IMR-90 (cell line): ENCODE measurements at places on chromosomes 7 and 10.

GRCh38 chr10:75737580-75737949, 306.1 kb downstream of the LRMDA start:
- DNase-seq = no peak

GRCh38 chr10:50346942-50347341, 95.6 kb upstream of the ASAH2 start:
- no peak for DNase-seq

GRCh38 chr10:69061305-69062161, 26.4 kb upstream of the SRGN start:
- DNase-seq = peak; percentile 100

DNA sequence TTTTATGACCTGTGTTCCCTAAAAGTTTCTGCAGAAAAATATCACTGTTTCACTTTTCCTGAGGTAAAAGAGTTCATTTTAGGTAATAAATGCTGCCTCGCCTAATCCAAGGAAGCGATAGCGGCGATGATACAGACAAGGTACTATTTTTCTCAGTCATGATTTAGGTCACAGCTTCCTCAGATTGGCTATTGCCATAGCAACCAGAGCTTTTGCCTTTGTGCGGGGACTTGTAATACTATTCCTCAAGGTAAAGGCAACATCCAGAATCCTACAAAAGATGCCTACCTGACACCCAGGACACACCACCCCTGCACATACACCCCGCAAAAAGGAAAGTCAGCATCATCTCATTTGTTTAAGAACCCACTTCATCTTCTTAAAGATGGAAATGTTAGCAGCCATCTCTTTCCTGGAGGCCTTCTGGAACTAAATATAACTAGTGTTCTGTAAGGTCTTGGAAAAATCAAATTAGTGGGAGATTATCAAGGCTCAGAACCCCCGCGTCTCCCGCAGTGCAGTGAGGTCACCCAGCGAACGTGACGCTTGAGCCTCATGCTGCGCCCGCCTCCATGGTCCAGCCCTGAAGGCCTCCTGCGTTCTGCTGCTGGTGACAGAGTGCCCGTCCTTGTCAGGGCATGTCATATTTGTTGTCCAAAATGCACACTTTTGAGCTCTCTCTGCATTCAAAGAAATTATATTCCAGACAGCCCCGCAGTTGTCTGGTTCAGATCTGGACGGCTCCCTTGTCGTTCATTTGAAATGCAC, 402.0 kb upstream of the RNF32 start:
- DNase-seq = no peak

GRCh38 chr7:33940503-33940902, 35.2 kb downstream of the BMPER start:
- peak; percentile 68 for DNase-seq

DNA sequence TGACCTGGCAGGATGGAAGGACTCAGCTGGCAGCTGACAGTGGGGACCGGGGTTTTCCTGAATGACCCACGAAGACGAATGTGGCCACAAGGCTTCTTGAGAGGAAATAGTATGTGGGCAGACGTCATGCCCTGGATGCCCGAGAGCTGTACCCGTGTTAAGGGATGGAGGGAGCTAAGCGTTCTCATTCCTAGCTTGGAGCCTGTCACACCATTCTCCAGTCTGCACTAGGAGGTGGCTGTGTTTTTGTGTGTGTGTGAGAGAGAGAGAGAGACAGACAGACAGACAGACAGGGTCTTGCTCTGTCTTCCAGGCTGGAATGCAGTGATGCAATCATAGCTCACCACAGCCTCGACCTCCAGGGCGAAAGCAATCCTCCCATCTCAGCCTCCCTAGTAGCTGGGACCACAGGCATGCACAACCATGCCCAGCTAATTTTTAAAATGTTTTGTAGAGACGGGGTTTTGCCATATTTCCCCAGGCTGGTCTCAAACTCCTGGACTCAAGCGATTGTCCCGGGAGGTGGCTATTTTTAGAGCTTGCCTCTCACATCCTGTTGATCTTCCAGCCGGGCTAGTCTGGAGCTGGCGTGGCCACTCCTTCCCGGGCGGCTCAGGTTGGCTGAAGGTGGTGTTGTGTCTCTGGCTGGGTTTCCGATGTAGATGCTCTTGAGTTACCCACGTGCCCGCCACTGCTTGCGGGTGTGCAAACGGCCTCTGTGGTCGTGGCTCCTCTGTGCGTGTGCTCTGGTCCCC, 2.1 kb downstream of the AMZ1 start:
- peak; percentile 53 for DNase-seq

- DNase-seq = no peak
Observed at GRCh38 chr10:93255546-93255945, 181.9 kb downstream of the CYP26A1 start.

GRCh38 chr7:143379611-143380259, 1.4 kb upstream of the ZYX start:
- no peak for DNase-seq

DNA sequence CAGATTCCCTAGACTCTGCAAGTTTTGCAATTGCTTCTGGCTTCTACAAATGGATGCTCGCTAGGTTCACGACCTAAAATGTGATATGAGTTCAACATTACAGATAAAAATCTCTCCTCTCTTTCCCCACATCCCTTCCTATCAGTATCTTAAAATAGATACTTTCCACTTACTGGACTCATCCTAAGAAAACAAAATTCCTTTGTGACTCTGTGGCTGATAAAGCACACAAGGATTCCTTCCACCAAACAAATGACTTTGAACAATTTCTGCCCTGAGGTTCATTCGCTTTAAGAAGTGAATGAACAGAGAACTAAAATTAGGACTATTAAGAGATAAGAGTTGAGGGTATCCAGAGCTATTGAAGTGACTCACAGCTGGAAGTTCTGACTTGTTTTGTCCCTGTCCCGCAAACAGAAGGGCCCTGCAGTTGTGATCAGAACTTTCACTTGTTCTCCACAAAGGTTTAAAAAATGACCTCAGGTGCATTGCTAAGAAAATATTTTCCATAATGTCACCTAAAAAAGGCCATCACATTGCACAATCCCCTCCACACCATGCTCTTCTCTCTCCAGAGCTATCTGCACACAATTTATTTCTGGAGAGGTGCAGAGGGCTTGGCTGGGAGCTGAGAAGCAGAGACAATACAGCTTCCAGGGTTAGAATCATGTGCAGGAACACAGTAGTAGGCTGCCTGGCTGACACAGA, 96.1 kb downstream of the PIP4K2A start:
- DNase-seq = peak; percentile 69

GRCh38 chr7:106848851-106849442, 16.1 kb upstream of the PIK3CG start:
- peak; percentile 91 for DNase-seq

- DNase-seq = no peak
Observed at GRCh38 chr10:73238990-73239566, 8.0 kb downstream of the DNAJC9 start.

- no peak for DNase-seq
Observed at GRCh38 chr7:157708919-157709295, 372.1 kb downstream of the DNAJB6 start.

DNA sequence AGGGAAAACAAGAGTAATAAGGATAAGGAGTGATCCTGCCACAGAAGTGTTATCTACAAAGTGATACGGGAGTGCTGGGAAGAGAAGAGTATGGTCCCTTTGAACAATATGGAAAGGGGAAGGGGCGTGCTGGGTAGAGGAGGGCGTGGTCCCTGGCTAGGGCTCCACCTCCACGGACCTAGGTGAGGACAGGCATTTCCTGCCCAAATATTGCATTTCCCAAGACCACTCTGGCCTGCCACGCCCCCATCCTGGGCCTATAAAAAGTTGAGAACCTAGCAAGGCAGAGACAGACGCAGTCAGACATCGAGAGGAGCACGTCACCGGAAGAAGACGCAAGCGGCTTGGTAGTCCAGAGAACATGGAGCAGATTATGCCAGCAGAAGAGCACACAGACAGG, 22.8 kb downstream of the VSTM4 start:
- DNase-seq = no peak

- peak; percentile 68 for DNase-seq
Observed at GRCh38 chr7:99514050-99514449, 9.6 kb downstream of the ZKSCAN5 start.

GRCh38 chr10:36141856-36142560, 499.9 kb upstream of the FZD8 start:
- DNase-seq = no peak

- no peak for DNase-seq
Observed at GRCh38 chr7:121042899-121043298, 54.4 kb downstream of the CPED1 start.

DNA sequence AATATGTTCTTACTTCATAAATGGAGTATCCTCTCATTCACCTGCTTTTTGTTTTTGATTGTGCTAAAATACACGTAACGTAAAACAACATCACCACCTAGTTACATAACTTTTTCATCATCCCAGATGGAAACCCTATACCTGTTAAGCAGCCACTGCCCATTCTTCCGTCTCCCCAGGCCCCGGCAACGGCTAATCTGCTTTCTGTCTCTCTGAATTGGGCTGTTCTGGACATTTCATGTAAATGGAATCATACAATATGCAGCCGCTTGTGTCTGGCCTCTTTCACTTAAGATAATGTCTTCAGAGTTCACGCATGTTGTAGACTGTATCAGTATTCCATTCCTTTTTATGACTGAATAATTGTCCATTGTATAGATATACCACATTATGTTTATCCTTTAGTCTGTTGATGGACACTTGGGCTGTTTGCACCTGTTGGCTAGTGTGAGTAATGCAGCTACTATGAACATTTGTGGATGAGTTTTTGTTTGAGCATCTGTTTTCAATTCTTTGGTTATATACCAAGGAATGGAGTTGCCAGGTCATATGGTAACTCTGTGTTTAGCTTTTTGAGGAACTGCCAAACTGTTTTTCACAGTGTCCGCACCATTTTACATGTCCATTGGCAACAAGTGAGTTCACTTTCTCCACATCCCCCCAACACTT, 14.1 kb upstream of the SUN1 start:
- peak; percentile 85 for DNase-seq

- DNase-seq = peak; percentile 53
Observed at GRCh38 chr10:69869291-69869961, 67.7 kb downstream of the COL13A1 start.

GRCh38 chr7:101733713-101734475, 83.5 kb upstream of the CUX1 start:
- peak; percentile 47 for DNase-seq

- DNase-seq = no peak
Observed at GRCh38 chr10:8174762-8175161, 120.3 kb downstream of the GATA3 start.

DNA sequence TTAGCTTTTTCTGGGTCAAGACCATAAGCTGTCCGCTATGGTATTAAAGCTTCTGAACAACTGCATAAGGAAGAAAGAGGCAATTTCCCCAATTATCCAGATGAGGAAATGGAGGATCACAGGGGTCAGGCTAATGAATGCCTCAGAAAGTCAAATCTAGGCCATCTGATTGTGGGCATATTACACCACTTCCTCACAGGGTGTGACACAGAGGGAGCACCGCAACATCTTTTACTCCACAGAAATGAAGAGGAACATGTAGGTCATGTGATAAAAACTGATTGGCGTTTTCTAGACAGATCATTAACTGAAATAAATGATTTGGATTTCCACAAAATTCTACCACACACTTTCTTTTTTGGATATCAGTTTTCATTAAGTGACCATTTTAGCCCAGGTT, 384.4 kb downstream of the PARD3 start:
- DNase-seq = no peak

- no peak for DNase-seq
Observed at GRCh38 chr10:83555264-83555663, 584.0 kb upstream of the GHITM start.

- no peak for DNase-seq
Observed at GRCh38 chr7:92013611-92014010, 72.9 kb downstream of the AKAP9 start.

- no peak for DNase-seq
Observed at GRCh38 chr10:13238271-13239077, 4.3 kb upstream of the UCMA start.

- no peak for DNase-seq
Observed at GRCh38 chr10:29923416-29923965, 135.9 kb downstream of the JCAD start.
